RPMI8226 (cell line): ENCODE measurements at places on chromosomes 3 and 15.
A peak's percentile ranks its signal among the peaks of the same experiment; 100 is the strongest.

DNA sequence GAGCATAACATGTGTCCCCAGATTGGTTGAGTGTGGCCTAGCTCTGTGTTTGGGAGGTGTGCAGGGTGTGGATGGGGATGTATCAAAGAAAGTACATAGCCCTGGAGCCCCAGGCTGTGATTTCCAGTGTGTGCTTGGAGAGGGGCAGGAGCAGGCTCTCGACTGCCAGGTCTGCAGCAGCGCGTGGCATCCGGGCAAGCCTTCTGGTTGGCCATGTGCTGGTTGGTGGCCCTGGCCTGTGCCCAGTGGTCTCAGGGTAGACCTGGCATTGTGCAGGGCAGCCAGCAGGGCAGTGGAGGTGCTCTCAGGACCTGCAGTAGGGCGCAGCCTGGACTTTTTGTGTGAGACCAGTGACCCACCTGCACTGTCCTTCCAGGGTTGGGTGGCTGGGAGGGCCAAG lies 231.5 kb downstream of the UBE3A start:
- no peak for DNase-seq

DNA sequence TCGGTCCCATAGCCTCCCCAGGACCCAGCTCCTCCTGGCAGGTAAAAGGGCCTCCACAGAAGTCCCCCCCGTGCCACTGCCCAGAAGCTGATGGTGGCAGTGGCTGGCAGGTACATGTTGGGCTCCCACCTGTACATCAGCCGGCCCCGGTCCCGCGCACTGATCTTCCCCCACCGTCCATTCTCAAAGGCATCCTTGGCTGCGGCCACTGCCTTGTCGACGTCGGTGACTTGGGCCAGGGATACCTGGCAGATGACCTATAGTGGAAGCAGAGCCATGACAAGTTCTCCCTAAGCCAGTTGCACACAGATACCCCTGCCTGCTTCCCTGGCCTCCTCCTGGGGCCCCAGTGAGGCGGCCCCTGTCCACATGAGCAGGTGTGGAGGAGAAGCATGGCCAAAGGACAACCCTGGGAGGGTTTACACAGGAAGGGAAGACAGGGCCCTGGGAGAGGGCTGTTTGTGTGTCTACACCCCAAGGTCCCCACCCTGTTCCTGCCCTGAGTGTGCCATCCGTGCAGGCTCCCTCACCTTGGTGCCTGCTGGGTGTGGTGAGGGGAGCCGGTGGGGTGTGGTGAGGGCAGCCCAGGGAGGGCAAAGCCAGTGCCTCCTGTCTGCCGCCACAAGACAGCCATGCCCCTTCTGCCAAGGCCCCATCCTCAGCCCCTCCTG lies 44.8 kb downstream of the ALDH1L1 start:
- no peak for DNase-seq

DNA sequence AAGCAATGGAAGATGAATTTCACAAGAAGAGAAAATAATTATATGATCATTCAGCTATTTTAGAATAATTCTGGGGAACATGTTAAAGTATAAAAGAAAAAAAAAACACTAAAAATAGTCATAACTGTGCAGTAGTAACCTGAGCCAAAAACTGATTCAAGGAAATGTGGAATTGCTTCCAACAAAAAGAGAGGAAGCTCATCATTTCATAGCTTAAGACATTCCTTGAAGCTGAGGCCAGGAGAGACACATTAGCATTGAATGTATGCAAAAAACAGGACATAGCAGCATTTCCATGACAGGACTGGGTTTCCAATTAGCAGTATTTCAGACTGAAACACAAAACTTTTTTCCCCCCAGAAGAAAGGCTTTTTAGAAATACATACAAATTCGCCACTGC lies 27.7 kb upstream of the LRRN1 start:
- no peak for DNase-seq

GRCh38 chr3:157865352-157866000 lies 240.7 kb downstream of the SHOX2 start:
- DNase-seq, result peak; percentile 77

GRCh38 chr15:64731012-64731804 lies 44.2 kb downstream of the RBPMS2 start:
- DNase-seq, result peak; percentile 95

DNA sequence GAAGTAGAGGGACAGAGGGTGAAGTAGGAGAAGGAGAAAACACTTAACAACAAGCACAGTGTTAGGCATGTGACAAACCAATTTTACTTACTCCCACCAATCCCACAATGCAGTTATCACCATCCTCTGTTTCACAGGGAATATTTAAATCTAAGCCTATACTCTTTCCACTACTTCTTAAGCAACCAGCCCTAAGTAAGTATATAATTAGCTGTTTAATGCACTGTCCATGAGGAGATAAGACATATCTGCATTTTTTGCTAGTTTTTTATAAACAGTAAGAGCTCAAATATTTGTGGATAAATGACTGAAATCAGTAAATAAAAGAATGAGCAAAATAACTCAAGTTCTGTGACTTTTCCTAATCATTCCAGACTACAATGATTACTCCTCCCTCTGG lies 62.7 kb downstream of the GSK3B start:
- no peak for DNase-seq

GRCh38 chr15:89136818-89137772 lies 48.8 kb downstream of the ABHD2 start:
- no peak for DNase-seq

DNA sequence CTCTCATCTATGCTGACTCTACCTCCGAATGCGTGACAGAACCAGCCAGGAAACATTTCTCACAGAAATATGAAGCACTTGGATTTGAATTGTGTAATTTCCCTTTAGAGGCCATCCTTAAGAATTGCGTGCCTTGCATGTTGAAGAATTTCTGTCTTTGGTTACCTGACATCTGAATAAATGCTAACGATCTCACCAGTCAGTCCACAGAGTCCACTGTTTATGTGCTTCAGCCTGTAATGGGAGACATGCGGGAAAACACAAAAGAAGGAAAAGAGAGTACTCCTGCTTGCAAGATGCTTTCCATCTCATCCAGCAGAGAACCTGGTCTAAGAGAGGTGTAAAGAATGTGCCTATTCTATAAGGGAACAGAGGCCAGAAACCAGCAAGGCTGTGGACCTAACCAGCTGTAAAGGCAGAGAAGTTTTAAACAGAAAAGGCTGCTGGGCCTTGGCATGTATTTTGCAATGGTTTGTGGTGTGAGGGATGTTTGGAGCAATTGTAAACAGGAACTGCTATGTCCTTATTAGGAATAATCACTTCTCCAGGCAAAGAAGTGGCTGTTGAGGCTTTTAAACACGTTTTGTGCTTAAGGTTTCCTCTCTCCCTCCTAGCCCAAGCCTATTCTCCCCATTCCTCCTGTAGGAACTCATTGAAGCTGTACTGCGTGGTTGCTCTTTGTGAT lies 36.4 kb upstream of the BOC start:
- DNase-seq, result no peak

DNA sequence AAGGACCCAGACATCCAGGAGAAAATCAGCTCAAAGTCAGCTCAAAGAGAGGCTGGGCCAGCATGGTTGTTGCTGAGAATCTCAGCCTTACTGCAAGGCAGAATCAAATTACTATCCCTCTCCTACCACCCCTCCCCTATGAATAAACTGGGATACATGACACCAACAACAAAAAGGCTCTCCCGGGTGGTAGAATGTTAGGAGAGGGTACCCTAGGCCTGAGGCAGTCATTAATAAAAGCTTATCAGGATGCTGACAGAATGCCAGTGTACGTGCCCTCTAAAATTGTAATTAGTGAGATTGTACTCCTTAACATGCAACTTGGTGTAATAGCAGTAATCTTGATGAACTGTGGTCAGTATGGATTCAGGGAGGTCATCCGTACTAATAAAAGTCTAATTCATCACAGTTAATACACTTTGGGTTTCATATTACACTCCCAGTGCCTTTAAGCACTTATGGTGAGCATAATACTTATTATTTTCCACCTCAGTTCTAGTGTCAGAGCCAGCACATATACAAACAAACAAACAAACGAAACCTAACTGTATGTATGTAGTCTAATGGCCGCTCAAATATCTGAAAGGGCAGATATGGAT lies 76.5 kb downstream of the B3GALNT1 start:
- DNase-seq, result no peak

GRCh38 chr15:61857169-61857829 lies 202.9 kb downstream of the VPS13C start:
- DNase-seq, result no peak

DNA sequence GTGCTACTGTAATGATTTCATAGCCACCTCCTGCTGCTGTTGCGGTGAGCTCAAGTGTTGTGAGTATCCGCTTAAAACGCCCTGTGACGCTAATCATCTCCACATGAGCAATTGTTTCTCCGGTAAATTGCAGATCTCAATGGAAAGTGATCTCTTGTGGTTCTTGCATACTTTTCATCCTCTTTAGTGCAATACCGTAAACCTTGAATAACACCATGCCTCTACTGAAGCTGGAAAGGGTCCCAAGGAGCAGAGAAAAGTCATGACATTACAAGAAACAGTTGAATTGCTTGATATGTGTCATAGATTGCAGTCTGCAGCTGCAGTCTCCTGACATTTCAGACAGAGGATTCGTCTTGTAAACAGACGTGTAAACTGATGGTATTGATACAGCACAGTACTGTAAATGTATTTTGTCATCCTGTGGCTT lies 6.0 kb upstream of the CEMIP start:
- DNase-seq, result no peak

DNA sequence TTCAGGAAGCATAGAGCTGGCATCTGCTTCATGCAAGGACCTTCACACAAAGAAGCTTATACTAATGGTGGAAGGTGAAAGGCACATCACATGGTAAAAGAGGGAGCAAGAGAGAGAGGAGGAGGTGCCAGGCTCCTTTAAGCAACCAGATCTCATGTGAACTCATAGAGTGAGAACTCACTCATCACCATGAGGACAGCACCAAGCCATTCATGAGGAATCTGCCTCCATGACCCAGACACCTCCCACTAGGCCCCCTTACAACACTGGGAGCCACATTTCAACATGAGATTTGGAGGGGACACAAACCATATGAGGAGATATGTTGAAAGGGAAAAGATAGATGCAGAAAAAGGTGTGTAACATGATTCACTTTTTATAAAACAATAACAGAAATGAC lies 48.4 kb upstream of the TLE3 start:
- no peak for DNase-seq

GRCh38 chr3:44568561-44568960 lies 13.6 kb downstream of the ZKSCAN7 start:
- no peak for DNase-seq

GRCh38 chr15:74809956-74810355 lies 2.7 kb upstream of the LMAN1L start:
- DNase-seq, result no peak

GRCh38 chr3:169383770-169384169 lies 279.7 kb downstream of the MECOM start:
- DNase-seq, result no peak

- no peak for DNase-seq
Observed at GRCh38 chr15:100572362-100572983, 29.5 kb downstream of the LINS1 start.

DNA sequence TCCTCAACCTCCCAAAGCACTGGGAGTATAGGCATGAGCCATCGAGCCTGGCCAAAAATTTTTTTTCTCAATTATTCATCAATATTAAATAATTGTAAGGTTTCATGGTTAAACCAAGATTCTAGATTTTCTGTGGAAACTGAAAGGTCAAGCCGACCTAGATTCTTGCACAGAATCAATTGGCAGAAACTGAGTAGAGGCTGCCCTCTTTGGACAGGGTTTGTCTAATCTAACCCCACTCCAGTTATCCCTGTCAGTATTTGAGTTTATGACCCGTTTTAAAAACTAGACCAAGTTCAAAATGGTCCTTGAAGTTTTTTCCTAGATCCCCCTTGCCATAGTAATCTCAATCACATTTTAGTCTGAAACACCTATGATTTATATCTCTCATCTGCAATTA lies 8.6 kb upstream of the ADAM10 start:
- DNase-seq, result peak; percentile 51

- DNase-seq, result no peak
Observed at GRCh38 chr3:109109574-109109973, 8.4 kb downstream of the MORC1 start.

DNA sequence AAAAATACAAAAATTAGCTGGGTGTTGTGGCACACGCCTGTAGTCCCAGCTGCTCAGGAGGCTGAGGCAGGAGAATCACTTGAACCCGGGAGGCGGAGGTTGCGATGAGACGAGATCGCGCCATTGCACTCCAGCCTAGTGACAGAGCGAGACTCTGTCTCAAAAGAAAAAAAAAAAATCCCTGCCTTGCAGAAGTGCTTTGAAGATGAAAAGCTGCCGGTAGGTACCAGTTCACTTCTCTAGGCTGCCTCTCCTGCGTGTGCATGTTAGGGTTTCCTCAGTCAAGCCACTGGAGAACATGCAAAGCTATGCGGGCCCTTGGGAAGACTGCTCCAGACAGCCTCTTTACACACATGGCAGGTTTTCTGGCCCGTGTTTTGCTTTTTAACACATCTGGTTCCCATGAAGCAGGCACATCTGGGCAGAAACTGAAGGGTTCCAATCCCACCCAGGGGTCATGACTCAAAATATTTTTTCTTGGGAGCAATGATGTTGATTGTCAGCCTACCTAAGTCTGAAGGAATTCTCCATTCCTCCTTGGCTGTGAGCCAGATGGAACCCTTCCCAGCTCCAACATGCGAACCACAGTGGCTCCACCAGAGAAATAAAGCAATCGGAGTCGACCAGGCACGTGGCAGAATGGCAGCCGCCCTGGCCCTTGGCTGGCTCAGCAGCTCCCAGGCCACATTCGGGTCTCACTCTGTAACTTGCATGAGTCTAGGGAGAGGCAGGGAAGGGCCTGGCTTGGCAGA lies 29.6 kb downstream of the MGLL start:
- no peak for DNase-seq

DNA sequence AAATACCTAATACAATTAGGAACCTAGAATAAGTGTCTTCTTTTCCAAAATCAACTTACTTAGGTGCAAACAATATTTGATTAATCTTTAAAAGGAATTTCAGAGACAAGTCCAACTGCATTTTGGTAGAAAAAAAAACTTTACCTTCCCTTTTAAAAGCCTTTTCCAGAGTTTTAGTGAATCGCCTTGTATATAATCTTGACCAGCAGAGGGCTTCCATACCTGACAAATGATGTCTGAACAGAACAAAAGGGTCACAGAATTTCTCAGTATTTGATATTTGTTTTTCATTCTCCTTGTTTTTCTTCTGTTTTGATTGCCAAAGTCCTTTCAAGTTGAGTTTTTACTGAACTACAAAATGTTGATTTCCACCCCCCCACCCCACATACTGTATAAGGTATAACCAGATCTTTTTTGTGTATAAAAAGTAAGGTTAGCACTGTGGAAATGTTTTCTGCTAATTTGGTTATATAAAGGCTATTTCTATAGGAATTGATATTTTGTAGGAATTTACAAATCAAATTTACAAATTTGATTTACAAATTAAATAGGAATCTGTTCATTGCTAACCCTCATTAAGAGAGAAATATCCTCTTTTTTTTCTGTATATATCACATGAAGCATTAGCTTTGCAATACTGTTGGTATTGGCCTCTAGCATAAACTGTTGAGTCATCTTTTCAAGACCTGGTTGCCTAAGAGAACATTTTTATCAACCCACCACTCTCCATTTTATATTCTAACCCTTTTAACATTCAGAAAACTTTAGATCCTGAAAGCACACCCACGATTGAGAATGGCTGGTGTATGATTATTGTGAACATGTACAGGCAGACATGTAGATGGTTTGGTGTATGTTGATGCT lies 464.1 kb upstream of the RARB start:
- peak; percentile 30 for DNase-seq
